ENCODE measurements at places on chromosomes 2 and 18.

DNA sequence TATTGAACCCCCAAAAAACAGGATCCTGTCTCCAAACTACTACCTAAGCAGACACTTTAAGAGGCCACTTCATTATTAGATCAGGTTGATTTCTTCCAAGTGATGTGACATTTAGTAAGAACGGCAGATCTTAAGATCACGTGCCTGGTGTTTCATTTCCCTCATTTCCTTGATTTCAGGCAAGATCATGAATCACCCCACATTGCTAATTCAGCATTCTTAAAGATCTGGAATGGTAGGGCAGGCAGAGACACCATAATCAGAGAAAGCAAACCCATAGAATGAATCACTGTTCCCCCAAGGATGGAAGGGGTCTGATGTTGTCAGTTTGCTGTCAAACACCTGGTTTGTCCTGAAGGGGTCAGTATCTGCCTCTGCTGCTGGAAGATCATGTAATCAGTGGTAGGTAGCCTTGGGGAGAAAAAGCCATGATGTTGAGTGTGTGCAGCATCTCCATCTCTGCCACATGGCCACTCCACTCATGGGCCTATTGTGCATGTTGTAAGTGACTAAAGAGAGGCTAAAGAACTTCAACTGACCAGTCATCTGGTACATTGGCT lies 133.9 kb downstream of the ARHGAP15 start:
- DNase-seq, result no peak

- no peak for DNase-seq
These were observed 3.6 kb downstream of the FZD5 start for GRCh38 chr2:207766041-207766551.

DNA sequence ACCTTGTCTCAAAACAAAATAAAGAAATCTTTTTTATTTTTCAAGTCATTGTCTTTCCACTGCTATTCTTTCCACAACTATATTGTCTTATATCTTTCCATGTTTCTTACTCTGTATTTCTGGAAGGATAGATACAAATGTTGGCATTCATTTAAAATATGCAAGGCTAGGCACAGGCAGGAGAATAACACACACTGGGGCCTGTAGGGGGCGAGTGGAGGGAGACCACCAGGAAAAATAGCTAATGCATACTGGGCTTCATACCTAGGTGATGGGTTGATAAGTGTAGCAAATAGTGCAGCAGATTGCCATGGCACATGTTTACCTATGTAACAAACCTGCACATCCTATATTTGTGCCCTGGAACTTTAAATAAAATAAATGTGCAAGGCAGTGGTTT lies 9.6 kb downstream of the MRPL30 start:
- no peak for DNase-seq

DNA sequence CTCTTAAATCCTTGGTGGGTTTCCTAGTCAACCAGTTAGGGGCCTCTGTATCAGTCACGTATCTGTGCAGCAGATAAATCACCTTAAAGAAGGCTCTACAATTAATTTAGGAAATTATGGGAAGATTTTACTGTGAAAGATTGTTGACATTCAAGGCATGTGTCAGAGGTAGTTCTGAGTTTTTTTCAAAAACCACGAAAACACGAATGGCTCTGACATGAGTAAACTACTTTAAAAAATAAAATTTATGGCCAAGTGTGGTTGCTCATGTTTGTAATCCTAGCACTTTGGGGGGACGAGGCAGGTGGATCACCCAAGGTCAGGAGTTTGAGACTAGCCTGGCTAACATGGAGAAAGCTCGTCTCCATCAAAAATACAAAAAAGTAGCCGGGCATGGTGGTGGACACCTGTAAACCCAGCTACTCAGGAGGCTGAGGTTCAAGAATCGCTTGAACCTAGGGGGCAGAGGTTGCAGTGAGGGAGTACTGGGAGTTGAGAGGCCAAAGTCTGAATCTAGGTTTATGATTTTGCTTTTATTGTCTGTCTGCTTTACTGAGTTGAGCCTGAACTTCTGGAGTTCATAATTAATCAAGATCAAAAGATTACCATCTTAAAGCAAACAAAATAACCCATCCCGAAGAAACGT lies 77.1 kb downstream of the SPRED2 start:
- DNase-seq, result peak; percentile 16

DNA sequence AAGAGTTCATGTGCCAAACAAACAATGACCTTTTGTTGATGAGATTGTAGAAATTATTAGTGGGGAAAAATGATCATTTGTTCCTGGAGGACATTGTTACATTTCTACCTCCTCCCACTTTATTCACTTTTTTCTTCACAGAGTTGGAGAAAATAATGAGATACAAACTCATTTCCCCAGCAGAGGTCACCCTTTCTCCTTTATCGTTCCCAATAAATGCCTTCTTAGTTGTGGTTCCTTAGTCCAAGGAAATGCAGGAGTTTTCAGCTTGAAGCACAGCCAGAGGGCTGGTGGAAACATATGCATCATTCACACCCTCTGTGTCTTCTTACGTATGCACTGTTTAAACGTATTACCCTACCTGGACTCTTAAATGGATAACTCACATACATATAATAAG lies 108.8 kb downstream of the SLC4A3 start:
- peak; percentile 75 for DNase-seq

DNA sequence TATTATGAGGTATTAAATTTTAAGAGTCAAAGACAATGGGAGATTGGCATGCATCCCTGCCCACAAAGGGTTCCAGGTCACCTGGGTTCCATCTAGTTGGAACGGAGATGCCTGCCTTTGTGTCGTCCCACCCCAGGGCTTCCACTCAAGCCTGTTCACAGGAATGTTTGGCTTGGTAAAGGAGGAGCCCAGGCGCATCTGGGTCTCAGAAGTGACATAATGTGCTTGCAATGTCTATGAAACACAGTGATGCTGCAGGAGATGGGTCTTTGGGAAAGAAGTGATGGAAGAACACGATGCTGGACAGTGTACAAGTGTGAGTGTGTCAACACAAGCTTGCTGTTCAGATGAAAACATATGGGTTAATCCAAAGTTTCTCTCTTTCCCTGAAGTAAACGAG lies 49.6 kb upstream of the ZNF396 start:
- DNase-seq, result no peak

- DNase-seq, result peak; percentile 71
These were observed 34.9 kb downstream of the CAVIN2 start for GRCh38 chr2:191811807-191812602.

- DNase-seq, result no peak
These were observed 582.2 kb upstream of the DDX18 start for GRCh38 chr2:117232305-117232704.

DNA sequence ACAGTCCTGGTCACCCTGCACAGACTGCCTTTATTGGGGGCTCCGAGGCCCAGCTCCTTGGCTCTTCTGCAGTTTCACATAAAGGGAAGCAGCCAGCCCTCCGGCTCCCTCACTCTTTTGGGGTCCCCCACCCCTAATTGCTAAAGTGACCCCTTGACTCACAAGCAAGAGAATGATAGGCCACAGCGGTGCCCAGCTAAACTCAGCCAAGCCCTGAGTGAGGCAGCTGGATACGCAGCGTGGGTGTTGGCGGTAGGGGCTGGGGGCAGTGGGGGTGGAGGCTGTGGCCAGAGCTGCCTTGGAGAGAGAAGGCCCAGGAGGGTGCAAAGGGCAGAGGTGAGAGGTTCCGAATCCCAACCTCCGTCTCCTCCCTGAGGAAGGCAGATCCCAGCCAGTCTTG lies 25.5 kb upstream of the ALPP start:
- no peak for DNase-seq

DNA sequence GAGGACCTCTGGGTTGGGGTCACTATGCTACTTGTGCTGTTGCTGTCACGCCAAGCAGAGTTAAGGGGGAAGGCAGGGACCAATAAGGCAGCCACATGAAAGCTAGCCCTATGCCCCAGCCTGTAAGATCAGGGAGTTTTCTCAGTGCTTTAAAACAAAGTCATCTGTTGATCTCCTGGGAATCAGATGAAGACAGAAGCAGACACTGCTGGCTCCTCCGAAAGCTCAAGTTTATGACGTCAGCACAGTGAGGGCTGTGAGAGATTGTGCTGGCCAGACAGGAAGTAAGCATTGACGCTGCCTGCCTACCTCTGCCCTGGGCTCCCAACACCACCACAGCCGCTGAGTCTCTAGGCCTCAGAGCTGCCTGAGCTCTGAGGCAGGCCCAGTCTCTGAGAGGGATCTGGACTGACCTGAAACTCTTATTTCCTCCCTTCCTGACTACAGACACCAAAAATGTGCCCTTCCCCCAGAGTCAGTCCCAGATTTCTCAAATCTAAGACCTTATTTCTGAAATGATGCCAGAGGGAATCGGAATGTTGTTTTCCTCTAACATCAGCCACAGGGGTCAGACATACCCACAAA lies 118.1 kb upstream of the EPAS1 start:
- DNase-seq, result no peak

DNA sequence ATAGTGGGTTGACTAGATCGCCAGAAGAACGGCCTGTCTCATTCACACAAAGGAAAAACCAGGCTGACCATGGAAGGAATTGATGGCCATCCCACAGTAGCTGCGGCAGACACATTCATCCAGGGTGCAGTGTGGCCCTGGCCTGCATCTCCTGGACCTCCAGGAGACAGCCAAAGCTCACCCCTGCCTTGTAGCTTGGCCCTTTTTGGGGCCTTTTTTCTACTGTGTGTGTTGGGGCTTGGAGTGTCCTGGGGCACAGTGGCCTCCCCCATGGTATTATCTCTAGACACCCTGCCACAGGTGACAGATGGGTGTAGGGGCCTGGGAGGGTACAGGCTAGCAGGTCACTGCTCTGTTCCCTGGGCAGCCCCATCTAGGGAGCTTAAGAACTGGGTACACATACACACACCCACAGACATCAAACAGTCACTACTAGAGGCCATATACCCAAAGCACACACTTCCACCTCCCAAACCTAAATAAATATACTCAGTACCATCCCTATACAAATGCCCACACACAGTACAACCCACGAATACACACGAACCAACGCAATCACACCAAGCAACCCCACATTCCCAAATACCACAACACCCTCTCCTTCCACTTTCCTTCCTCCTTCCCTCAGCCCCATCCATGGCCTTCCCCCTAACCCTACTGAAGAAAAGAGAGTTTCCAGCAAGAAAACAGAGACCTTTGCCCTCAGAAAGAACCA lies 8.6 kb downstream of the EN1 start:
- no peak for DNase-seq

DNA sequence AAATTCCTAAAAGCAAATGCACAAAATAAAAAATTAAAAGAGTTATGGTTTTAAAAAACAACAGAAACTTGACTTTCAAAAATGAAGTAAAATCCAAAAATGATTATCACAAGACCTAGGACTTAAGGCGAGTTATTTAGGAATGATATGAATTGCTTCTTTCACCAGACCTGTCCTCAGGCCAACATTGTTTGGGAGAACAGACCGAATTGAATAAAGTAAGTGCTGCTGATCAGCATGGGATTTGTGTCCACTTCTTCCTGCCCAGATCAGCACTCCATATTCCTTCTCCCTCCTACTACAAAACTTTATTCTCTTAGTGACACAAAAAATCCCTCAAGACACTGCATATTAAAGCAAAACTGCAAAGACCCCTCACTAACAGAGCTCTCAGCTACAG lies 39.1 kb downstream of the WDFY1 start:
- DNase-seq, result no peak

DNA sequence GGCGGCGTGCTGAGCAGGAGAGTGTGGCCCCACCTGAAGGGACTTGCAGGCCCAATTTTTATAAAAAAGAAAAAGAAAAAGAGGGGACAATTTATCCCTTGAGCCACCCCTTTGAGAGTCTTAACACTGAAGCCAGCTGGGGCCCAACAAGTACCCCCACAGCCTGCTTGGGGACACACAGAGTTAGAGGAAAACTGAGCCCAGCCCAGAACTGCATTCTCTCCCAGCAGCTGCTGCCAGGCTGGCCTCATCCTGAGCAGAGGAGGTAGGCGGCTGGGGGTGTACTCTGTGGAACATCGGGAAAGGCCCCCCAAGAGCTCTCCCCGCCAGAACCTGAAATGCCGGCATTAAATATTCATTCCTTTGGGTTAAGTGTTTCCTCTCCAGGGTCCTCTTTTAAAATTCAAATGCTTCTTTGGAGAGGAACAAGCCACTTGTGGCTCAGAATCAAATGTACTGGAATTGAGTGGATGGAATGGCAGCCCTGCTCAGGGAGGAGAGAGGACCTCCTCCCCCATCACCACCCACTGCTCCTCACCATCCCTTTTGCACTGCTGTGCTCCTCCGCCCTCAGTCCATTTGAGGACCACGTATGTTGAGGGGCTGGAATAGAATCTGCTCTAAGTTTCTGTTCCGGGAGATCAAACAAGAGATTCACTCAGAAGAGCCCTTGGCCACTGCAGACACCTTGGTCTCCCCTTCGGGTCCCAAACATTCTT lies 45.6 kb downstream of the C1QL2 start:
- DNase-seq, result no peak

DNA sequence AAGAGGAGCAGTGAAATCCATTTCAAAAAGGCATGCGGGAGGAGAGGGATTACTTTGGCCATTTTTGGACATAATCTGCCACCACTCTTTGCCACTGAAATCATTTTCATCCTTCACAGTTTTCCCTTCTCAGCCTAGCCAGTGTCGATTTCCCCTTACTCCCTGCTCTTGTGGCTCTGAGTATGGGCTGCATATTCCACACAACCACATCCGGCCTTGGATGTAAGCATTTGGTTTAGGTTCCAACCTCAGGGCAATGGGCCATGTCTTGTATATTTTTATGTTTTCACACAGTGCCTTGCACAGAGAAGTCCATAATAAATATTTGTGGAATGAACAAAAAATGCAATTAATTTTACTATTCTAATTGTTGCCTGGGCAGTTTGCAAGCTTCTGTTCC lies 7.7 kb upstream of the SERPINE2 start:
- no peak for DNase-seq

- no peak for DNase-seq
These were observed 81.4 kb downstream of the CMPK2 start for GRCh38 chr2:6784291-6784690.

GRCh38 chr2:66897181-66897580 lies 462.3 kb downstream of the MEIS1 start:
- no peak for DNase-seq

- no peak for DNase-seq
These were observed 51.6 kb upstream of the MGAT4A start for GRCh38 chr2:98782570-98782969.

DNA sequence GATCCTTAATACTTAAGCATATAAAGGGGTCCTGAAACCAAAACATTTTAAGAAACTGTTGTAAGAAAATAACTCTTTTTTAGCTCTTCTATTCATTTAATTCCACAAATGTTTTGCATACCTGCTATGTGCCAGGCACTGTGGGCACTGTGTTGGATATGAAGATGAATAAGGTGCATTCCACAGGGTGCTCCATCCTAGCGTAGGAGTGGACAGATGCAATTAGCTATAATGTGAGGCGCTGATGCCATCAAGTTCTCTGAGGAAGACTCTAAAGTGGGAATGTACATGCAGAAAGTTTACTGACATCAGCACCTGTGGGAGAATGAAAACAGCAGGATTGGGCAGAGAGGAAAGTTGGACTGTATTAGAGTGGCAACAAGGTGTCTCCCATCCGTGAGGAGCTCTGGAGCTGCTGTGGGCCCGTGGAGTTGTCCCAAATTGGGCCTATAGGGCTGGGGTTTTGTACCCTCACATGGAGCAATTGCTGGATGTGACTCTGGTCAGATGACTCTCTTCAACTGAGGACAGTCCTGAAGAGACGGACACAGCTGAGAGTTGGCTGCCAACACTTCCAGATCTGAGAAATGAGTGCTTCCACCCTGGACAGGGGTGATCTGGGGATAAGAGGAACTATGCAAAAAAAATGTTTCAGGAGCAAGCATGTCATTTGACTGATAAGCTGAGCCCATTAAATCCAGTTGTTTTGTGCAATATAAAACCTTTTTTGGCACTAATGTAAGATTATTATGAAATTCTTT lies 22.3 kb downstream of the CD8A start:
- DNase-seq, result no peak

- DNase-seq, result no peak
These were observed 111.9 kb upstream of the COL5A2 start for GRCh38 chr2:189291460-189291859.

Measured in ACHN (cell line).